T-cell (primary cell): ENCODE measurements at places on chromosomes 13 and 19.

DNA sequence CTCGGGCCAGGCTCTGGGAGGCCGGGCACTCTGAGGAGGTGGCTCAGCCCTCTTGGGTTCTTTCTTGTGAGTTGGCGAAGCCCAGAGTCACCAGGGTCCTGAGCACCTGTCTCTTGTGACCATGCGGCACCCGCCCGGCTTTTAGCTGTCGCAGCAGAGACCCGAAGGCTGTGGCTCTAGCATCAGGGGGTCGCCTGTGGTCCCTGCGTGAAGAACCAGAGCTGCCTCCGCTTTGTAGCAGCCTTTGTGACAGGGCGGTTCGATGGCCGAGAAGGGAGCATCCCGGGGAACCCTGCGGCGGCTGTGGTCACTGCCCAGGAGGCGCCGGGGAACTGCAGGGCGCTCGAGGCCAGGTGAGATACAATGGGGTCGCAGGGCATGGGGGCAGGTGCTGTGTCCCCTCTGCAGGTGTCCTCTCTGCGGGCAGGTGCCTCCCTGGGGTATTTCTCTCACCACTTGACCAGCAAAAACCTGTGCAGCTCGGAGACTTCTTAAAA is 10.4 kb downstream of the MCF2L start:
- no peak for DNase-seq

- DNase-seq: no peak
These were observed 718.8 kb upstream of the SGCG start for GRCh38 chr13:22461854-22462490.

GRCh38 chr19:20371911-20372310 is 193.7 kb downstream of the ZNF737 start:
- no peak for DNase-seq

DNA sequence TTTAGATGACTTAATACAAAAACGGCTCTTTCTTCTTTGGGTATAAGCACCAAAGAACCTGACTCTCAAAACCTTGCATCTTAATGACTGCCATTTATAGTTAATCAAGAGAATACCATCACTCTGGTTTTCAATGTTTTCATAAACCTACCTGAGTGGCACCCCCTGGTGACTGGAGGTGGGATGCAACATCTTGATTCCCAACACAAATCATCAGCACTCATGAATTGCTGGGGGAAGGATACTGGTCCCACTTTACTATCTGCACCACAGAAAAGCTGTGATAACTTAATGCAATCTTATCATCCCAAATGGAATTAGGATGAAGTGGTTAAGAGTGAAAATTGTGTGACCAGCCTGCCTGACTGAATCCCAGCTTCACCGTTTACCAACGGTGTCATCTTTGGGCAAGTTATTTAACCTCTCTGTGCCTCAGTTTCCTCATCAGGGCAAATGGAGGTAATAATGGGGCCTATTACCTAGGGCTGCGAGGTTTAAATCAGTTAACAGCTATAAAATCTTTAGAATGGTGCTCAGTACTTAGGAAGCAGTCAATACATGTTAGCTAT is 366.4 kb downstream of the KLF12 start:
- DNase-seq: peak; percentile 26

- DNase-seq: no peak
These were observed 6.8 kb downstream of the ALG5 start for GRCh38 chr13:36992362-36992761.

GRCh38 chr13:46165485-46166223 is 16.3 kb downstream of the LCP1 start:
- DNase-seq: no peak

DNA sequence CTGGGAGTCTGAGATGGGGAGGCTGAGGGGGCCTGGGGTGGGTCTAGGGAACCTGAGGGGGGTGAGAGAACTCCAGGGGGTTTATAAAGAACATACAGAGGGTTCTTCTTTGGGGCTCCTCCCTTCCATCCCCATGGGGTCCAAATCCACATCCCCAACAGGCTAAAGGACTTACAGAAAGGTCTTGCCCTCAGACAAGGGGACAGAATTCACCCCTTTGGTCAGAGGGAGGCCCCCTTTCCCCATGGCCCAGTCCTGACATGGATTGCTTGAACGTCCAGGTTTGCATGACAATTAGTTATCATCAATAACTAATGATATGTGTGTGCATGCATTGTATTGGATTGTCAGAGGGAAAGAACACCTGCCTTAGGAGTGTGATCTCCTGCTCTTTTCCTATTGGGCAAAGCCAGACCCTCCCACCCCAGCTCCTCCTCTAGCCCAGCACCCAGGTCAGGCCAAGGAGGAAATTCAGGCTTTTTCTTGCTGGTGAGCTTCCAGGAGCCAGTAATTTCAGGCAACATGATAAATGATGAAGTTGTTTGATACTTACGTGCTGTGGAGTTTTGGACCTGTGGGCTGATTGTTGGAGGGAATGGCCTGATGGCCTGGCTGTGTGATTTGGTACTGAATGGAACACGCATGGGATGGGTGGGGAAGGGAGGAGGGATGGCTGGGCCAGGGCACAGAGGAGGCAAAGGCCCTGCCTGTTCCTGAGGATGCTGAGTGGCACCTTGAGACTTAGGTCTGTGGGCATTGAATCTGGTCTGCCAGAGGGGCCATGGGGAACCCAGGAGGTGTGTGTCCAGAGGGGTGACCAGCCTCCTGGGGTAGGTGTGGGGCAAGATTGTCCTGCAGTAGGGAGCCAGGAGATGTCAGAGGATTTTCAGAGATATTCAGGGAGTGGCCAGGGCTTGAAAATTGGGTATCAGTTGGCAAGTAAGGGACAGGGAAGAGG is 1.1 kb downstream of the KLHL26 start:
- no peak for DNase-seq

GRCh38 chr19:49149652-49150105 is 5.5 kb downstream of the HRC start:
- no peak for DNase-seq

- no peak for DNase-seq
These were observed 9.8 kb upstream of the LIN7B start for GRCh38 chr19:49104229-49104864.

DNA sequence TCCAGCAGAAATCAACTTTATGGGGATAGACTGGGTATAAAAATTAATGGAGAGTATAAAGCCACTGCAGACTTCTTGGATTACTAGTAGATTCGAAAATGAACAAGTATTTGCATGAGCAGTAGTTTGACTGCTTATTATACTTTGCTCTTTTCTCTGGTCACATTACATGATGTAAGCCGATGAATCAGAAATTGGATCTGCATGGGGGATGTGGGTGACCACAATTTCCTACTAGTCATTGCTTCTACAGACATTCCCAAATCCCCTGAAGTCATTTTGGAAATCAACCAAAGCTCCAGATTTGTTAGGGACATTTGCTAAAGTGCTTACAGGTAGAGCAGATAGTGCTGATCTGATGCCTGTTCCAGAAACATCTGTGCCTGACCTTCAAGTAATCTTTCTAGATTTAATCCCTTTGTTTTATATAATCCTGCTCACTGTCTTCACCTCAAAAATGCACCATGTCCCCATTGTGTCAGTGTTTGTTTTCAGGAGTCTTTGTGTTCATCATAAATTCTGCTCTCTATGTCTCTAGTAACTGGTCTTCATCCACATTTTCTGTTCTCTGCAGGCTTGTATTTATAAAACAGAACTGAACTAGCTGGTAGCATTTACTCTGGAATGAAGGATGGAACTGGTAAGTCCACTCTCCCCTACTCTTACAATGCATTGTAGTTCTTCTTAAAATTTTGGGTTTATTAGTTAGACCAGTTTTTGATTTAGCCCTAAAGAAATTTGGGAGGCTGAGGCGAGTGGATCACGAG is 201.5 kb upstream of the CSNK1A1L start:
- no peak for DNase-seq

DNA sequence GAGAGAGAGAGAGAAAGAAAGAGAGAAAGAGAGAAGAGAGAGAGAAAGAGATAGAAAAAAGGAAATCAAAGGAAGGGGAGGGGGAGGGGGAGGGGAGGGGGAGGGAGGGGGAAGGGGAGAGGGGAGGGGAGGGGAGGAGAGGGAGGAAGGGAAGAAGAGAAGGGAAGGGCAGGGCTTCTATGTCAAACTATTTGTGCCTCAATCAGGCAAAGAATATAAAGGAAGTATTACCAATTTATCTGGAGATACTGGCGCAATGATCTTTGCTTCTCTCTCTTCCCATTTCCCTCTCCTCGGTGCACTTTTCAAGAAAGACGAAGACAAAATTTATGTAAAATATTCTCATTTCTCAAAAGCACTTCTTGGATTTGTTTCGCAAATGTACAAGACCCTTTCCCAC is 9.3 kb upstream of the INSR start:
- no peak for DNase-seq

DNA sequence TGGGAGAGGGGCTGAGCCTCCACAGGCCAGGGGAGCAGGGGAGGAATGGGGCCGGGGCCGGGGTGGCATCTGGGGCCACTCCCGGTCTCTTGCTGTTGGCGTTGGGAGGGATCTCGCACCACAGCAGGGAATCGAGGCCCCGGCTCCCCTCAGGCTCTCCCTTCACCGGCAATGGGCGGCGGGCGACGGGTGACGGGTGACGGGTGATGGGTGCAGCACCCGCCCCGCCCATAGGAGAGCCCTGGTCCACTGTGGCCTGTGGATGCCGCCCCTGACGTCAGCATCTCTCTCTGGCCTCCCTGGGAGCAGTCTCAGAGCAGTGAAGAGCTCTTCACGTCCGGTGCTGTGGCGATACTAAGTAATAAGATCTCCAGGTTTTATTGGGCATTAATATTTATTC is 133.6 kb downstream of the KDM4B start:
- DNase-seq: no peak

GRCh38 chr19:58468216-58468839 is 1.4 kb downstream of the ZNF324 start:
- no peak for DNase-seq

- DNase-seq: no peak
These were observed 358.6 kb downstream of the TDRD3 start for GRCh38 chr13:60755380-60756163.

GRCh38 chr13:50616101-50616500 is 227.4 kb downstream of the DLEU7 start:
- no peak for DNase-seq

DNA sequence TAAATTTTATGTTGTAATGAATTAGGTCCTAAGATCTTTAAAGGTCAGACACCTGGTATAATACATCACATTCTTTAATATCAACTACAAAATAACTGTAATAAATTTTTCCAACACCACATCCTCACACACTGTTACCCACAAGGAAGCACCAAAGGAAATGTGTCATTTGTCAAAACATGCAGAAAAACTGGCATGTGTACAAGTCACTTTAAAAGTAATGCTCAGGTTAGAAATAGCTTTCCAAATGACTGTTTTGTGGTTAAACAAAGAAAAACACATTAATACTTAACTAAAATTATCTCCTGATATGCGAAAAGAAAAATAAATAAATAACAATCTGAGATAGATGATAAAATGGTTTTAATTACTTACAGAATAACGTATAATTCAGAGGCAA is 74.7 kb downstream of the MZT1 start:
- no peak for DNase-seq

DNA sequence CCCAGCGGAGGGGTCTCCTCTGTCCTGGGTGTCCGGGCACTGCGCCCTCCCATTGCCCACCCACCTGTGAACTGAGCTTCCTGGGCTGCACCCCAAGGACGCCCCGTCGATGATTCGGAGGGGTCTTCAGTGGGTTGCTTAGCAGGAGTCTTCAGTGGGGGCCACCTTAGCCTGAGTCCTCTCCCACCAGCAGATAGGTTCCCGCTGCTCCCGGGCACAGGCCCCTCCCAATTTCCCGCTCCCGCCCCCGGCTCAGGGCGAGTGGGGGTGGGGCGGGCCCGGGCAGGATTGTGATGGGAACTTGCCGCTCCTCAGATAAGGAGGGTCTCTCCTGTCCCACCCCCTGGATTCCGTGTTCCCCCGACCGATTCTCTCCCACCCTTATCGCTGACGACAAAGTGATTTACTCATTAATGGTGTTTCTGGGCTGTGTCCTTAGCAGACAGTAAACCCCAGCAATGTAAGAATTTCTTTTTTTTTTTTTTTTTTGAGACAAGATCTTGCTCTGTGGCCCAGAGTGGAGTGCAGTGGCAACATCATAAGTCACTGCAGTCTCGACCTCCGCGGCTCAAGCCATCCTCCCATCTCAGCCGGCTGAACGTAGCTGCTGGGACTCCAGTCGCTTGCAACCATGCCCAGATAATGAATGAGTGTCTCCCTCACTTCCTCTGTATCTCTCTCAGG is 655 bp upstream of the S1PR5 start:
- no peak for DNase-seq

DNA sequence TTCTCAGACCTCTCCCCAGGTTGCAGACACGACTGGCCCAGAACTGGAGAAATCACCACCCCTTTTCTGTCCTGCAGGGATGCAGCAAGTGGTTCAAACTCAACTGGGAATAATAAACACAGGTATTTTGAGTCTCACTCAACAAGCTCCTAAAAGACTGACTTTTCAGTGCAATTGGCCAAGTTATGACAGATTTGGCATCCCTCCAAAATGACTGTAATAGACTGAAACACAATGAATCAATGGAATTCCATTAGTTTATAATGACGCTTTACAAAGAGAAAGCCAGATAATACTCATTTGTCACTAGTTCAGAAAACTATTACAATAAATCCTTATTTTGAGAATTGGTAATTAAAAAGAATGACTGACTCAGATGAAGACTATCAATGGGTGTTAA is 38.1 kb downstream of the MIPEP start:
- no peak for DNase-seq

DNA sequence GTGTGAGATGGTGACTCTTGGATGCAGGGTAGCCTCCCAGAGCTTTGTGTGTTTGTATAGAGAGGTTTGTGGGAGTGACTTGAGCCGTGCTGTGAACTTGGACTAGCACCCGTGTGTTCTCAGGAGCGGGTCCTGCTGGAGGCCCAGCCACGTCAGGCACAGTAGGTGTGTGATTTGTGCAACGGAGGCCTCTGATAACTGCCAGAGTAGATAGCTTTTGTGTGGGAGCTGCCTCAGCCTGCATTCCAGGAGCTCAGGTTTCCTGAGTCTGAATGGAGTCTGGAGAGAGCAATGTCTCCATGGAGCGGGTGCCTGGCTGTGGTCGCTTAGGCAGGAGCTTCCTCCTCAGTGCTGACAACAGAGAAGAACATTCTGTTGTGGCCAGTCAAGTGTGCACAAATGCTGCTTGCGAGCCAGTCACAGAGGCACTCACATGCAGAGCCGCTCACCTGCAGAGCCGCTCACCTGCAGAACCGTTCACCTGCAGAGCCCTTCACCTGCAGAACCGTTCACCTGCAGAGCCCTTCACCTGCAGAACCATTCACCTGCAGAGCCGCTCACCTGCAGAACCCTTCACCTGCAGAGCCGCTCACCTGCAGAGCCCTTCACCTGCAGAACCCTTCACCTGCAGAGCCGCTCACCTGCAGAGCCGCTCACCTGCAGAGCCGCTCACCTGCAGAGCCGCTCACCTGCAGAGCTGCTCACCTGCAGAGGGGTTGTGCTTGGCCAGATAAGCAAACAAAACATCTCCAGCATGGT is 32.6 kb downstream of the TFDP1 start:
- no peak for DNase-seq

- DNase-seq: peak; percentile 67
These were observed 103.1 kb upstream of the ABCC4 start for GRCh38 chr13:95404141-95404882.

GRCh38 chr13:29907670-29908069 is 57.3 kb upstream of the UBL3 start:
- DNase-seq: no peak
